MCF 10A (cell line): ENCODE measurements at places on chromosomes 11 and 22.
A peak's percentile ranks its signal among the peaks of the same experiment; 100 is the strongest.

- DNase-seq = no peak
Observed at GRCh38 chr22:28956506-28956905, 73.1 kb downstream of the ZNRF3 start.

DNA sequence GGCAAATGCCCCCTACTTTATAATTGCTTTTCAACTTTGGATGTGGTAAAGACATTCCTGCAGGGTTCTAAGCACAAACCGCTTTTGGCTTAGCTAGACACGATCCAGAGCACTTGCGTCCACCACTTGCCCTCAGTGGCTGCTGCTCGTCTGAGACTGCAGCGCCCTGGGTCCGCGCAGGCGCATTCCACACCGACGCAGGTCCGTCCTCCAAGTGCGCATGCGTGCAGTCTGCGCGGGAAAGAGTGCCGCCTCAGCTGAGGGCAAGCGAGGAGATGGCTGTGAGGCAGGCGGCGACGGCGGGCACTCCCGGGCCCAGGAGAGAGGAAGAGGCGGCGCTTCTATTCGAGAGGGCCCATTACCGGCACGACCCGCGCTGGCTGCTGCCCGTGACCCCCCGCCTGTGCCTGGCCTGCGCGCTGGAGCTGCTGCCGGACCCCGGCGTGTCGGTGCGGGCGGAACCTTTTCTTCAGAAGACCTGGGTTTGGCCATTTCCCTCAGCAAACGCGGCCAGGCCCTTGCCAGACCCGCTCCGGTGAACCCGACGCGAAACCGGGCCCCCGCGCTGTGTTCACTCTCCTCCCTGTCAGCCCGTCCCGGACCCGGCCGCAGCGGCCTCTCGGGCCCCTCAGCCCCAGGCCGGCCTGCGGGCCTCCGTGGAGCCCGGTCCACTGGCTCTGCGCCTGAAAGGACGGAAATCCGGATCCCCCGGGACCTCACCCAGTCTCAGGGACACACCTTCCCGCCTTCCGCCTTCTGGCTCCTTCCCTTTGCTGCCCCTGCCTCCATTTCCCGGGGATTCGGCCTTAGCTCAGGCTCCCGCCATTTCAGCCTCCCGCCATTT, at the start of gene MEI1:
Gene MEI1 (plus strand): TSS at position 240 of the 844 bp plus-strand sequence. CDS start 36 bp downstream, at position 276.
- no peak for DNase-seq

- peak; percentile 74 for DNase-seq
Observed at GRCh38 chr11:65780770-65781151, at the start of gene AP5B1. AP5B1 (minus strand) TSS chr11:65780976; CDS start chr11:65780591, 385 bp downstream.

- DNase-seq = peak; percentile 24
Observed at GRCh38 chr11:10072841-10073240, 221.2 kb downstream of the SBF2 start.

DNA sequence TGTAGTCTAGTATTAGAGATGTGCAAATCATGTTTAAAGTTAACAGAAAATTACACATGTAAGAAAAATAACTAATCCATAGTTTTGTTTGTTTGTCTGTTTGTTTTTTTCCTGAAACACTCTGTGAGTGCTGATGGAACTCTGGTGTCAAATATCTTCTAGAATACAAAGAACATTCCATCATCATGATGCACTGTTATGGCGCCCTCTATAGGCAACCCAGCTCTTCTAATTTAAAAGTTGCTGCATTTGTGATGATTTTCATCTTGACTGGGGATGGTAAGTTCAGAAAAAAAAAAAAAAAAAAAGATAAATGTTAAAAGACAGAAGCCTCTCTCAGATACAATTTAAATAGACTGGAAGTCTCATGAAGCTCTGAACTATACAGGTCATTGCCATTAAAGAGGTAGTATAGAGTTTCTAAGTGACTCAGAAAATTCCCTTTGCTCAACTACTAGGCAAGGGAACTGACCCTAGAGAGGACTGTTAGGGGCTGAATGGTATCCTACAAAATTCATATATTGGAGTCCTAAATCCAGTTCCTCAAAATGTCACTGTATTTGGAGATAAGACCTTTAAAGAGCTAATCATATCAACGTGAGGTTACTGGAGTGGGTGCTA, 597.2 kb upstream of the ANO3 start:
- peak; percentile 39 for DNase-seq

- peak; percentile 61 for DNase-seq
Observed at GRCh38 chr11:67372993-67373647, at the start of gene CLCF1. CLCF1 (minus strand) TSS chr11:67373598; CDS start chr11:67373539, 59 bp downstream.

- DNase-seq = no peak
Observed at GRCh38 chr11:95254716-95255115, 23.7 kb upstream of the SESN3 start.

DNA sequence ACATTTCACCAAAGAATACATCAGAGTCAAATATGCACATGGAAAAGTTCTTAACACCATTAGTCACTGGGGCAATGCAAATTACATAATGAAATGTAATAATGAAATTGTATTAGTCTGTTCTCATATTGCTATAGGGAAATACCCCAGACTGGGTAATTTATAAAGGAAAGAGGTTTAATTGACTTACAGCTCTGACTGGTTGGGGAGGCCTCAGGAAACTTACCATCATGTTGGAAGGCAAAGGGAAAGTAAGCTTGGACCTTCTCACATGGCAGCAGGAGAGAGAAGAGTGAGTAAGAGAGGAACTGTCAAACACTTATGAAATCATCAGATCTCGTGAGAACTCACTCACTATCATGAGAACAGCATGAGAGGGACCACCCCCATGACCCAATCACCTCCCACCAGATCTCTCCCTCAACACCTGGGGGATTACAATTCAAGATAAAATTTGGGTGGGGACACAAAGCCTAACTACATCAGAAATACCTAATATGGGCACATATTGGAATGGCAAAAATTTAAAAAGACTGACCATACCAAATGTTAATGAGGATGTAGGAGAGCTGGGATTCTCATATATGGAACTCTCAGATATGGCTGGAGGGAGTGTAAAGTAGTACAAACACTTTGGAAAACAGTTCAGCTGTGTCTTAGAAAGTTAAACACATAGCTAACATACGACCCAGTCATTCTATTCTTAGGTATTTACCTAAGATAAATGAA, 65.1 kb upstream of the CD44 start:
- no peak for DNase-seq

DNA sequence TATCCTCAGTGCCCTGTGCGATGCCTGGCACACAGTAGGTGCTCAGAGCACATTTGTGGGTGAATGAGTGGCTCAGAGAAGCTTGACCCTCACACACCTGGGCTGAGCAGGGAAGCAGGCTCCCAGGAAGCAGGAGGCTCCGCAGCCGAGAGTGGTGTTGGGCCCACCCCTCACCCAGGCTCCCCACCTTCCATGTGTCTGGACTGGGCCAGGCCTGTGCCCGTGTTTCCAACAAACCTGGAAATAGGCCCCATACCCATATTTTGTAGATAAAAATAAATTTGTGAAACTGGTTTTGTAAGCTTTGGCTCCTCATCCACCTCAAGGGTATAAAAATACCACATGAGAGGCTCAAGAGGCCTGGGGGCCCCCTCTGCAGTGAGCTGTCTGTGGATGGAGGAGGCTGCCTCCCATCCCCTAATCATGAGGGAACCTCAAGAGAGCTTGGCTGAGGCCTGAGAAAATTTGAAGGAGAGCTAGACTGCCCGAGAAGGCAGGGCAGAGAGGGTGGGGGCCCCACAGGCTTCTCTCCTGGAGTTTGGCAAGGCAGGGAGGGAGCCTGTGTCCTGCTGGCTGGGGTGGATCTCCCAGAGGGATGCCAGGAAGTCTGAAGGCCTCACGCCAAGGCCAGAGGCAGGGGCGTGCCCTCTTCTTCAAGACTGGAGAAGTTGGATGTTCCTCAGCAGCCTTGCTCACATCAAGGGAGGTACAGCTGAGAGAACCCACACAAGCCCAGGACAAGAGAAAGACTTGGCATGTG, 147.0 kb upstream of the NECTIN1 start:
- no peak for DNase-seq

- DNase-seq = no peak
Observed at GRCh38 chr22:41534219-41534618, 10.1 kb downstream of the POLR3H start.

- DNase-seq = no peak
Observed at GRCh38 chr11:69512136-69512535, 30.7 kb downstream of the LINC01488 start.

GRCh38 chr11:115996125-115996807, 492.1 kb upstream of the CADM1 start:
- no peak for DNase-seq

DNA sequence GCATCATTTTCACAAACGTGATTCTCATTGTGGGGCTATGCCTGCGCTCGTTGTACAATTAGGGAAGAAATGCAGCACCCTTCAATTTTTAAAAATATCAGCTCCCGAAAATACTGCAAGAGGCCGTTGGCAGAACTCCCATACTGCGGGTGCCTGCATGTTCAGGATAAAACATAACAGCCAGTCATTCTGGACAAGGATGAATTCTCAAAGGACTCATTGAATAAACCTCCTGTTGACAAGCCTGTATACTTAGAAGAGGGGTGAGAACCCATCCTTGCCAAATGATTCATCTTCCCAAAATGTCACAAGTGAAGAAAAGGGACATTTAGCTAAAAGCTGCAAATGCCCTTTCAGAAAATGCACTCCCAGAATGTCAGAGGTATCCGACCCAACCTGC, 141.9 kb downstream of the CSNK2A3 start:
- peak; percentile 16 for DNase-seq

- DNase-seq = no peak
Observed at GRCh38 chr11:79503028-79503427, 62.2 kb upstream of the TENM4 start.

DNA sequence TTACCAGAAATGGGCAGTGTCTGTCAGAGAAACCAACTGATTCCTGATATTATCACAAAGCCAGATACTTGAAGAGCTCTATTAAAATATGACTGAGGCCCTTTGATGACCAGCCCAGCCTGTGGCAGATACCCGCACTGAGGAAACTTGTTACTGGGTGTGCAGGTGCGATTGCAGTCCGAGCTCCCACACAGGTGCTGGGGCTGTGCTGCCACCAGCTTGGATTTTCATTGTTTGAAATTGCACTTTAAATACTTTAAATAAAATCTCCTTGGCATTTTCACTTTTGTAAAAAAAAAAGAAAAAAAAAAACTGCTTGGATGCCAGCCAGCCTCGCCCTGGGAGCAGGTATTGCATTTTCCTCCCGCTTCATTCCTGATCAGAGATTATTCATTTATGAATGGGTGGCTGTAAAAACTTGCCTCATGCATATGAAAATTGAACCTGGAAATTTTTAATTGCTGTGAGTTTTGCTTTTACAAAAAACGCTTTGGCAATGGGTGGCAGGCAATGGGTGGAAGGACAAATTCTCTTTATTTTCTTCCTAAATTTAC, 21.2 kb downstream of the EHF start:
- peak; percentile 35 for DNase-seq

DNA sequence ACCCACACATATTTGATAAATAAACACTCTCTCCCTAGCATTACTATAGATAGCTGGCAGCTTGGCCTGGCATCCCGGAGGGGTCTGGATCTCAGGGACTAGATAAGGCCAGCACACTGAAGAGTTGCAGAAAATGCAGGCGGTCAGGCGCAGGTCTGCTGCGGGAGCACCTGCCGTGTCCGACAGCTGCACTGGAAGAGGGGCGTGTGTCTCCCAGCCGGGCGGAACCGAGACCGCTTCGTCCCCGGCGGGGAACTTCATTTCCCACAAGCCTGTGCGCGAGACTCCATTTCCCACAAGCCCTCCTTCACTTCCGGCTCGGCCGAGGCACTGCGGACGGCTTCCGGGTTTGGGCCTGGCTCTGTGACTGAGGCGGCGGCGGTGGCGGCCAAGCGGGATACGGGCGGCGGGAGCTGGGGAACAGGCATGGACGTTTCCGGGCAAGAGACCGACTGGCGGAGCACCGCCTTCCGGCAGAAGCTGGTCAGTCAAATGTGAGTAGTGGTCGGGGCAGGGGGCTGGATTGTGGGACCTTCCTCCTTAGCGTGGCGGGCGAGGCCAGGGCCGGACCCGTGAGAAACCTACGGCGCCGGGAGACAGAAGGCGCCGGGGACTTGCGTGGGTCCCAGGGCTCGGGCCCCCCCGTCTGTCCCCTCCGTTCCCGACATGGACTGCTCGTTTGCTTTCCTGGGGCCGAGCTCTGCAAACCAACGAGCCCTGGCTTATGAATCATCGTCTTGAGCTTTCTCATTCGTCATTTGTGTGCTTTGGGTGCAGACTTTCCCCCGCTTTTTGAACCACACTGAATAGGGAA, at the start of gene MED15:
Gene MED15 (plus strand): TSS at position 358 of the 814 bp plus-strand sequence. CDS start 69 bp downstream, at position 427.
- peak; percentile 87 for DNase-seq

GRCh38 chr11:7558046-7558445, 44.2 kb downstream of the PPFIBP2 start:
- DNase-seq = no peak

DNA sequence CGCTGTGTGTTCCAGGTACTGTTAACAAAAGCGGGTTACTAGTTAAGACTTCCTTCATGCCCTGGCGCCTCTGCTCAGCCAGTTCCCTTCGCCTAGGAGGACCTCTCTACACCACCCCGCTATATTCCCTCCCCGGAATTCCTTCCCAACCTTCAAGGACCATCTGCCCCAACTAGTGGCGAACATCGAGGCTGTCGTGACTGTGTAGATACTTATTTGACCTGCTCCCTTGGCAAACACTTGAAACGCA, 450 bp upstream of the BCL2L13 start:
- DNase-seq = no peak

- no peak for DNase-seq
Observed at GRCh38 chr11:26860091-26860780, 133.7 kb upstream of the FIBIN start.

- DNase-seq = no peak
Observed at GRCh38 chr11:124760205-124760652, 1.9 kb downstream of the ESAM start.
